ENCODE measurements at places on chromosomes 6 and 20.

DNA sequence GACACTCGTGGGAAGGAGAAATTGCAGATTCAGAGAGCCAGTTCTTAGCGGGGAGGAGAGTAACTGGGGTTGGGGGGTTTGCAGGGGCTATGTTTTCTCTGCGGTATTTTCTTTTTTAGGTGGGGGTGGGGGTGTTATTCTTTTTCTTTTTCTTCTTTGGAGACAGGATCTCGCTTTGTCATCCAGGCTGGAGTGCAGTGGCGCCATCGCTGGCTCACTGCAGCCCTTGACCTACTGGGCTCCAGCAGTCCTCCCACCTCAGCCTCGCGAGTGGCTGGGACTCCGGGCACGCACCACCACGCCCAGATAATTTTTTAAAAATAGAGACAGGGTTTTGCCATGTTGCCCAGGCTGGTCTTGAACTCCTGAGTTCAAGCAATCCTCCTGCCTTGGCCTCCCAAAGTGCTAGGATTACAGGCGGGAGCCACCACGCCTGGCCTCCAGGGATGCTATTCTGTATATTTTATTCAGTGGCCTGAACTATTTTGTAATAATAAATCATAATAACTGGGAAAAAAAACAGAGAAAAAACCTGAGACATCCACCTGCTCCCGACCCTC is 57.3 kb downstream of the UBE2V1 start:
- no peak for DNase-seq

DNA sequence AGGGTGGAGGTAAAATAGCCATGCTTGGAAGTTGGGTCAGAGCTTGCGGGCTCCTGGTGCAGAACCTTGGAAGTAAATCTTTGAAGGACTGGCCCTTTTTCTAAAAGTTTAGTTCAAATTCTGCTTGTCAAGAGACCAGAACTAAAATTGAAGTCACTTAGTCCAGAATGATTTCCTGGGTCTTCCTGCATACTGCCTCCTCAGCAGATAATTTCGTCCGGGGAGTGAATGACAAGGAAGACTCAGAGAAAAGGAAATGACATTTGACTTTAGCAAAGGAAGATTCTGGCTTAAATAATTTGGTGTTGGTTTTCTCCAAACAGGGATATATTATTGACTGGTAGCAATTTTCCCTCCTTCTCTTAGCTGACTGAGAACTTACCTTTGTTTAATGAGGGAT is 1.2 kb downstream of the TM9SF4 start:
- DNase-seq = no peak

- DNase-seq = no peak
Observed at GRCh38 chr6:159713984-159714383, 13.3 kb upstream of the WTAP start.

DNA sequence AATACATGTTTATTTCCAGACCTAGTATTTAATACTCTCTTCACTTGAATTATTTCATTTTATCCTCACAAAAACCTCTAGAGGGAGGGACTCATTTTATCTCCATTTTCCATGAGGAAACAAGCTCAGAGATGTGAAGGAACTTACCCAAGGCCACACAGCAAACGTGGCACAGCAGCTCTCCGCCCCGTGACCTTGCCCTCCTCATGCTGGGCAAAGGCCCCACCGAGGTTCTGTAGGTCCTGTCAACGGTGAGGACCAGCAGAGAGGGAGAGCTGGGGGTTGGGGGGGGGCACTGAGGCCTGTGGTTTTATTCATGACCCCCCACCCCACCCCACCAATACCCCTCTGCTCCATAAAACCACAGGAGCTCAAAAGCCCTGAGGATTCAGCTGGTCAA is 40.9 kb upstream of the TLDC2 start:
- no peak for DNase-seq

GRCh38 chr6:32147401-32148132 is 4.2 kb downstream of the PRRT1 start:
- no peak for DNase-seq

DNA sequence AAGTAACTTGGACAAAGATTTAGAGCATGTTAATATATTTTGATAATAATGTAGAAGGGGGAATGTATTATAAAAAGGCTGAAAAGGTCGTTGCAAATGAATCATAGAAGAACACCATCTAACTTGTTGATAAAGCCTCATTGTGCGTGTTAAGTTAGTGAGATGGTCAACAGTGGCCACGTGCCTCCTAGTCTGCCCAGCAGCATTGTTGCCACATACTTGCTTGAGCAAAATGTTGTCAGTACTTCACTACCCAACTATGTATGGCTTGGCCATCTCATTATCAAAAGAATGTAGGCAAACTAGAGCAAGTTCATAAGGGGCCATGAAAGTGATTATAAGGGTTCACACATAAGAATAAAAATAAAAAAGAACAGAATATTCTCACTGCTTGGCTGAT is 84.6 kb downstream of the PHACTR1 start:
- no peak for DNase-seq

- DNase-seq = peak; percentile 46
Observed at GRCh38 chr20:44247131-44247571, at the start of gene GDAP1L1. TSS of gene GDAP1L1 (plus strand) at chr20:44247308. CDS start at chr20:44247335, 27 bp downstream.

DNA sequence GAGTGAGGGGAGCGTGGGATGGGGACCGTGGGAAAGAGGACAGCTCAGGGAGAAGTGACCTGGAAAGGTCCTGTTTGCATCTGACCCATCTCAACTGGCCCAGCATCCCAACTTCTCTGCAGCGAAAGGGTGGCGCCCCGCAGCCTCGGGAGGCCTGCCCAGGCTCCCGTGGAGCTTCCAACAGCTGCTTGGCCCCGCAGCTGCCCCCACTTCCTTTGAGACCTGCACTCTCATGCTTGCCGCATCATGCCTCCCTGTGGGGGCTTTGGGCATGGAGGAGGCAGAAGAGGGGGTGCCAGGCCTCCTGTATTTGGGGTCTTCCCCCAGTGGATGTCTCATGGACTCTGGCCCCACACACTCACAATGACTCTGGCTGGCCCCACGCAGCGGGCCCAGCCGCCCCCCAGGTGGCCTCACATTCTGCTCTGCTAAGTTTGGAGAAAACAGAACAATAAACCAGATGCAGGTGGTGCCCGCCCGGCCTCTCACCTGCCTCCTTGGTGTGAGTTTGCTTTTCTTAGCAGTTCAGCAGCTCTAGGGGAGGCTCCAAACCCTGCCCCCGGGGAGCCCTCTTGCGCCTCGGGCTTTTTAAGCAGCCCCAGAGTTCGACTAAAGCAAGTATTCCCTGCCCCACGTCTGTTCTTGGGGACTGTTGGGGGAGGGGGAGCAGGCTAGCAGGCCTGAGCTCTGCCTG is 40.7 kb downstream of the CPXM1 start:
- no peak for DNase-seq

DNA sequence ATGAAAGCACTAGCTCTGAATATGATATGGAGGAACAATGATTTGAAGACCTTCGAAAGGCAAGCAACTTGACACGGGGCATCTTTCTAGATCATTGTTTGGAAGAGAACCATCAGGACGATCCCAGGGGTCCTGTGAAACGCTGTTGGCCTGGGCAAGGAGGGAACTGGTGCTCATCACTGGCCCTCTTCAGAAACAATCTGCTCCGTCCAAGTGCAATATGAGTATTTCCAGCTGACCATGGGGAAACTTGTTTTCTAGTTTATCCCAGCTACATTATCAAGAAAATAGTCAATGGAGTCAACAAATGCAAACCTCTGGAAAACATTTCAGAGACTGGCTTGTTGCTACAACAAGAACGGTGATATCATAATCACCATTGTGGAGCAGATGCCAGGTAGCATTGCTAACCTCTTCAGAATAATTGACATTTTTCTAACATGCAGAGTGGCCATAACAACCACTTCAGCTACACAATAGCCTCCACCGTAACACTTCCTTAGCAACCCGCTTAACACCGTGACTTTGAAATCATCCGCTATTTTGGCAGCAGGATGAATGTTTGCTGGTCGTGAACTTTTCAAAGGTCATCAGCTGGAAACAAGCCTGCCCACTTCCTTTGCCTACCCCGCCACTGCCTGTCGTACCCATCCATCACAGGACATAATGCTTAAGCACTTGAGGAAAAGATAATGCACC is 112.0 kb upstream of the PDE10A start:
- DNase-seq = no peak

DNA sequence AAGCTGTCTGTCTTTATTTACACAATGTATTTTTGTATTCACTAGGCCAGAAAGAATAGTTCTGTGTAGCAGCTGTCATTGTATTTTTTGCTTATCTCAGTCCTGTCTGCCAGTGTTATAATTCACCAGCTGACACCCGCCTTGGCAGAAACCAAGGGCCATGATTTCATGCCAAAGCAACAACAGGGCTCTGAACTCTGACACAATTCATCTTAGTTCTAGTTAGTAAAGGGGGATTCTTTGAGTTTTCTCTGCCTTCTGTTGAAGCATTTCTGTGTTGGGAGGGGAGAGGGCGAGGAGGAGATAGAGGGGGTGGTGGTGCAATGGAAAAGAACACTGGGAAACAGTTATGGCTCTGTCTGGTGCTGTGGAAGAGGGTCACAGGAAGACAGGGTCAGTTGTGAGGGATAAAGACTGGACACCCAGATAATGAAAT is 684.6 kb upstream of the MARCKS start:
- peak; percentile 76 for DNase-seq

- no peak for DNase-seq
Observed at GRCh38 chr6:103277936-103278335, 1581.8 kb downstream of the HACE1 start.

DNA sequence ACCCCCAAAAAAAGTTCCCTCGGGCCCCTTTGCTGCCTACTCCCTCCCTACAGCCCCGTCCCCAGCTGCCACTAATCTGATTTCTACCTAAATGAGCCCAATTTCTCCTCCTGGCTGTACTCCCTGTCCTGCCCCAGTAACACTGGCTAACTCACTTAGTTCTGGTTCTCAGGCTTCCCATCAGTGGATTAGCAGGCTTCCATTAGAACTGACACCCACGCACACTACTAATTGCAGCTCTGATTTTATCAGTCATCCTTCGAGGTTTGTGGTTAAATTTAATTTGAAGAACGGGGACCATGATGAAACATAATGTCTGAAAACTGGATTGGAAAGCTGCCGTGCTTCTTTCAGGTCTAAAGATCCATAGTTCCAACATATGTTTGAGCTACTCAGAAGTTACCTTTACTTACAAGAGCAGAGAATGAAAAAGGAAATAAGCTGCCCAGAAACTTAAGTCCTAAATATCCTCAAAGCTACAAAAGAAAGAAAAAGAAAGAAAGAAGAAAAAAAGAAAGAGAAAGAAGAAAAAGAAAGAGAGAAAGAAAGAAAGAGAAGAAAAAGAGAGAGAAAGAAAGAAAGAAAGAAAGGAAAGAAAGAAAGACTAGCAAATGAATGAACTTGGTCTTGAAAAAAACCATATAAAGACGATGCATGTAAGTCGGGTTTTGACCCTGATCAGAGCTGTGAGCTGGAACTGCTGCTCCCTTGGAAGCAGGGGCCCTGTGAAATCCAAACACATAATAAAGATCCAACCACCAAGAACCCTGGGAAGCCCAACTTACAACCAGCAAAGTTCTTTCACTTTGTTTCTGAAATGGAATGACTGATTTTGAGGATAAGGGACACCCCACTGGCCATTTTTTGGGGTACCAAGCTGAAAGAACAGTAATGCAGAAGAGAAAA is 51.7 kb downstream of the CNKSR3 start:
- DNase-seq = no peak

DNA sequence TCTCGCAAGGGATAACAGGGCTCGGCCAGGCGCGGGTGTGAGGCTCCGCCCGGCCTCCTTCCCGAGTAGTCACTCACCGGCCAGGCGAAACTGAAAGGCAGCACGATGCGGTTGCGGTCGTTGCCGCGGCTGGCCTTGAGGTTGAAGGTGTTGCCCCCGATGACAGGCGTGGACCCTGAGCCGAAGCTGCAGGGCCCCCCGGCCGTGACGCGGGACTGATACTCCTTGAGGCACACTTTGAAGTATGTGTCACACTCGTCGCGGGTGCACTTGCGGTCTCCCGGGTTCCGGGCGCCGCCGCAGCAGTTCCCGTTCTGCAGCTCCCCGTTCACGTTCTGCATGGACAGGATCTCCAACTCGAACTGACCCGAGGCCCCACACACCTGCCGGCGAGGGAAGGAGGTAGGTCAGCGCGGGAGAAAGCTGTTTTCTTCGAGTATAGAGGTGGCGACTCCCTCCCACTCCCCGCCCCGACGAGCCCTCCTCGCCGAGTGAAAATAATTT is 1.1 kb downstream of the JAG1 start:
- DNase-seq = peak; percentile 32

DNA sequence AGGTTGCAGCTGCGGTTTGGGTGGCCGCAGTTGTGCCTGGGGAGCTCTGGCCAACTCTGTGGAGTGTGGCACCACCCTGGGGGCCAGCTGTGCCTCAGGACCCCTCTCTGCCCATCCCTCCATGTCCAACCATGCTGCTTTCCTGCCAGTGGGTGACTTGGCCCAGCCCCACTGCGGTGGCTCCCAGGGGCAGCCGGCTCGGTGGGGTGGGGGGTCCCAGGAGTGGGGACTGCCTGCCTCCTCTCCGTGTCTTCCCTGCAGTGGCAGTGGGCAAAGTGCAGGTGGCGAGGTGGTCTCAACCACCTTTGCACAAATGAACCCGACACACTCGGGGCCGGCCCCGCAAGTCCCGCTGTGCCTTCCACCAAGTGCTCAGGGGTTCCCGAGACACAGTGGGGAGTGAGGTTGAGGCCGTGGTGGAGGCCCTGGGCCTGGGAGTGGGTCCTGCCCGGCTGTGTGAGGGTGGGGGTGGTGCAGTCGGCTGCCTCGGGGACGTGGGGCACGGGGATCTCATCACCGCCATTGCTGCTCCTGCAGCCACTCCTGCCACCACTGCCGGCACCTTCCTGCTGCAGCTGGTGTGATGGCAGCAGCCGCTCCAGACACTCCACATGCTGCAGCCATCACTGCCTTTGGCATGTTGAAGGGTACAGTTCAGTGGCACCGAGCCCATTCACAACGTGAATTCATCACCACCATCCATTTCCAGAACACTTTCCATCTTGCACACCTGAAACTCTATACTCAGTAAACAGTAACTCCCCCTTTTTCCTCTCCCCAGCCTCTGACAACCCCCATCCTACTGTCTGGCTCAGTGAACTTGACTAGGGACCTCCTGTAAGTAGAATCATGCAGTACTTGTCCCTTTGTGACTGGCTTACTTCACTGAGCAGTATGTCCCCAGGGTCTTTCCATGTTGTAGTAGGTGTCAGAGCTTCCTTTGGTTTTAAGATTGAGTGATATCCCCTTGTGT is 10.7 kb upstream of the SLCO4A1 start:
- DNase-seq = no peak

GRCh38 chr6:112291161-112291762 is 36.9 kb upstream of the LAMA4 start:
- no peak for DNase-seq

DNA sequence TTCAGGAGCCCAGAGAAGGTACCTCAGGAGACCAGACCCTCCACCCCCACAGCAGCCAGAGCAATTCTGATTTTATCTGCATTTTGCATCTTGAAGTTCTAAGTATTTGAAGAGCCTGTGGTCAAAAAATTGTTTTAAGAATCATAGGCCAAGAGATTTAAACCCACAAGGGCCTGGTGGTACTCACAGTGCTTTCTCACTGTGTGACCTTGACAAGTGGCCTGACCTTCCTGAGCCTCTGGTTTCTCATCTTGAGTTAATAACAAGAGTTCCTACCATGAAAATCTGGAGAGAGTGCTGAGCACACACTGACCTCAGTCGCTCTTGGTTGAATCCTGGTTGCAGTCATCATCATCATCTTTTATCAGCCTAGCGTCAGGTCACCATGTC is 45.4 kb upstream of the ID1 start:
- DNase-seq = no peak

- no peak for DNase-seq
Observed at GRCh38 chr6:142822383-142822782, 122.6 kb downstream of the HIVEP2 start.

All from occipital lobe (tissue), 3 donors.